Effector memory CD8-positive, alpha-beta T cell (primary cell): ENCODE measurements at places on chromosomes 16 and 17.

GRCh38 chr17:19317359-19318095 lies 45.0 kb downstream of the B9D1 start:
- H3K4me1 ChIP-seq: no peaks in the 10 kb centered on the region
- H3K36me3 ChIP-seq: no peaks in the 10 kb centered on the region
- no peak overlapping the region for H3K4me3 ChIP-seq

- no peak for DNase-seq
- H3K4me1 ChIP-seq: no peaks in the 10 kb centered on the region
- H3K36me3 ChIP-seq: no peaks in the 10 kb centered on the region
- no peaks in the 10 kb centered on the region for H3K27me3 ChIP-seq
Measured at GRCh38 chr17:51813140-51813783, 345.3 kb downstream of the CA10 start.

DNA sequence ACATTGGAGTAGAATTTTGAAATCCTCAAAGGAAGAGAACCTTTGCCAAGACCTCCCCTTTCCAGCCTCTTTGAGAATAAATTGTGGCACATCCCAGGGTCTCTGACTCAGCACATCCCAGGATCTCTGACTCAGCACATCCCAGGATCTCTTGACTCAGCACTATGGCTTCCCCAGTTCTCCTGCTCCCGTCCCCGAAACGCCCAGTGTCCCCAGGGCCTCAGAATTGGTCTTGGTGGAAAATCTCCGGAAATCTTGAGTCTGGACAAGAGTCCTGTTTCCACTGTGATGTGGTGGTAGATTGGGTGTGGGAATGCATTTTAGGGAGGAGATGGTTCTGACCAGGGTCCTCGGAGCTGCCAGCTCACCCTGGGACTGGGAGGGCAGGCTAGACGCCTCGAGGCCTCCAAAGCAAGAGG lies 19.2 kb downstream of the PLXDC1 start:
- H3K27me3 ChIP-seq: no peaks in the 10 kb centered on the region
- H3K4me1 ChIP-seq: peaks cover 2% of the 10 kb centered on the region
- H3K4me3 ChIP-seq: no peak overlapping the region

- H3K27ac ChIP-seq: peak overlapping the region; percentile 81
- H3K4me3 ChIP-seq: no peak overlapping the region
- H3K36me3 ChIP-seq: peaks cover 23% of the 10 kb centered on the region
Measured at GRCh38 chr16:85520853-85521521, 92.1 kb upstream of the GSE1 start.

DNA sequence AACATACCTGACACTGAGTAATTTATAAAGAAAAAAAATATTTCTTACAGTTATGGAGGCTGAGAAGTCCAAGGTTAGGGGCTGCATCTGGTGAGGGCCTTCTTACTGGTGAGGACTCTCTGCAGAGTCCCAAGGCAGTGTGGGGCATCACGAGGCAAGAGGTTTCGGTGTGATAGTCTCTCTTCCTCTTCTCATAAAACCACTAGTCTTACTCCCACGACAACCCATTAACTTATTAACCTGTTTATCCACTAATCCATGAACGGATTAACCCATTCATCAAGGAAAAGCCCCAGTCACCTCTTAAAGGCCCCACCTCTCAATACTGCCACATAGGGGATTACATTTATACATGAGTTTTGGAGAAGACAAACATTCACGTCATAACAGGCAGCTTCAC lies 20.1 kb downstream of the CIITA start:
- H3K36me3 ChIP-seq: peaks cover 4% of the 10 kb centered on the region
- no peaks in the 10 kb centered on the region for H3K27me3 ChIP-seq
- no peak overlapping the region for H3K27ac ChIP-seq
- H3K4me1 ChIP-seq: peaks cover 13% of the 10 kb centered on the region

DNA sequence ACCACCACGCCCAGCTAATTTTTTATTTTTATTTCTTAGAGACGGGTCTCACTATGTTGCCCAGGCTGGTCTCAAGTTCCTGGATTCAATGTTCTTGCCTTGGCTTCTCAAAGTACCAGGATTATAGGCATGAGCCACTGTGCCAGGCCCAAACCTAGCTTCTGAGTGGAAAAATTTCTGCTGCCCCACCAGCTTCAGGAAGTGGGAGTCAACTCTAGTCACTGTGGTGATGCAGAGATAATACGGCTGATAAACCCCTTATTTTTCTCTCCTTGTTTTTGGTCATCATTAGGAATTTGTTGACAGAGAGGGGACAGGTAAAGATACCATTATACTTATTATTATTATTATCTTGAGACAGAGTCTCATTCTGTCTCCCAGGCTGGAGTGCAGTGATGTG lies 27.8 kb upstream of the PHOSPHO1 start:
- H3K27ac ChIP-seq: no peak overlapping the region
- peak overlapping the region; percentile 83 for H3K4me3 ChIP-seq
- no peak for DNase-seq
- H3K27me3 ChIP-seq: no peaks in the 10 kb centered on the region
- no peaks in the 10 kb centered on the region for H3K36me3 ChIP-seq
- H3K4me1 ChIP-seq: peaks cover 7% of the 10 kb centered on the region

GRCh38 chr16:88719933-88720296 lies 13.6 kb downstream of the CTU2 start:
- H3K27me3 ChIP-seq: no peaks in the 10 kb centered on the region
- peaks cover 81% of the 10 kb centered on the region for H3K36me3 ChIP-seq
- no peaks in the 10 kb centered on the region for H3K4me1 ChIP-seq
- H3K4me3 ChIP-seq: no peak overlapping the region

DNA sequence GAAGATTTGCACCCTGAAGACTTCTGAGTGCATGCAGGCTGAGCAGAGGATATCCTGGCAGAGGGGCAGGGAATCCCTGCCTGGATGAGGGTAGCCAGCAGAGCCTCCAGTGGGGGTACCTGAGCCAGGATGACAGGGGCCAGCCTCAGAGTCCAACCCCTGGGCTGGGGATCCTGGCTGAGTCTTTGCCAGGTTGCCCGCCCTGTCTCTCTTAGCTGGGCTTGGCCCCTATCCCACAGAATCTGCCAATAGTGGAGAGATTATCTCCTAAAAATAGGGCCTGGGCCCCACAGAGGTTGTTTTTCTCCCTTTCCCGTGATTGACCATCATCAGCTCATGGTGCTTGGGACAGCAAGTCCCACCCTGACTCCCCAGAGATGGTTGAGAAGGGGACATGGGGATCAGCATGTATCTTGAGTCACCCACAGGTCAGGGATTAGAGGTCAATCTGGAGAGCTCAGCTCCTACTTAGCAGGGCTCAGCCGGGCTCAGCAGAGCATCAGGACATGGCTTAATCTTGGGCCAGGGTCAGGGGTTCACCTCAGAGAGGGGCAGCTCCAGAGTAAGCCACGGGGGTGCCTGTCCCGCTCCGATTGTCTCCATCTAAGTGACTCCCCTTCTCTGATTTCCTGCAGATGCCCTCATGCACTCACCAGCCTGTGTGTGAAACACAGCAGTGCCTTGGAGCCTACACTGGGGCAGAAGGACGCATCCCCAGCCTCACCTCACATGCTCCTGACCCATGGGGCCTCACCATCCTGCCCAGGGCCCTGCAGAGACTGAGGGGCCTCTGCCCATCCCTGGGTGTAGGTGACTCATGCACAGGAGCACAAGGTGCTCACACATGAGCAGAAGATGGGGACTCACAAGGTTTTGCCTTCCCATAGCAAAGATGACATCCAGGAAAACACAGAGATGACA lies 11.5 kb downstream of the CDH16 start:
- H3K36me3 ChIP-seq: peaks cover 8% of the 10 kb centered on the region
- no peaks in the 10 kb centered on the region for H3K4me1 ChIP-seq
- H3K27me3 ChIP-seq: no peaks in the 10 kb centered on the region
- no peak for DNase-seq
- H3K4me3 ChIP-seq: no peak overlapping the region

DNA sequence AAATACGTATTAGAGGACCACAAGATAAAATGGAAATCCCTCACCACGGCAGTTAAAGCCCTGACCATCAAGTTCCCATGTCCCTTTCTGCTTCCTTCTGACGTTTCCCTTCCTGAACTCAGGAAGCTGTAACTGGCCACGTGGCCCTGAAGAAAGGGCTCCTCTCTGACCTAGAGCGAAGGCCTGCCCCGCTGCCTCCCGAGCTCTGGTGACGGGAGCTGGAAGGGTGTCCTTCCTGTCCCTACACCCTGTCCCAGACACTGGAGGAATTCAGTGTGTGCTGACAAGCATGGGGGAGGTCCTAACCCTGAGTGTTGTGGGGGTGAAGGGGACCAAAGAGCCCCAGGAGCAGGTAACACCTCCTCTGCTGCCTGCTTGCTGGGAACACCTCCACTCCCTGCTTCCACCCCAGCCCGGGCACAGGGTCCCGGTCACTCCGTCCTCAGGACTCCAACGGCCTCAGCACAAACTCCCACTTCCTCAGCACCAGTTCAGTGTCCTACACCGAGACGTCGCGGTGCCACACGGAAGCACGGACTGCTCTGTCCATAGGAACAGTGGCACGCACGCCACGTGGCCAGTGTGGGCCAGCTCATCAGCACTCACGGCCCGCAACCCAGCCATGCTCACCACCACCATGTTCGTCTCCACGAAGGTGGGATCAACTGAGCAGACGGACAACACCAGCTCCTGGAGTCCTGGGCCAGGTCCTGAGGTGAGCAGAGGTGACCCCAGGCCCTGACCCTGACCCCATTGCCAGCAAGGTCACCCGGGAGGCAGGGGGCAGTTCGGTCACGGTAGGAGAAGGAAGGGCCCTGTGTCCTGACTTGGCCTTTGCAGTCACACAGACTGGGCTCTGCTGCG lies 16.9 kb downstream of the TMEM235 start:
- no peaks in the 10 kb centered on the region for H3K27me3 ChIP-seq
- no peak for DNase-seq
- H3K4me3 ChIP-seq: no peak overlapping the region
- H3K4me1 ChIP-seq: peaks cover 23% of the 10 kb centered on the region

DNA sequence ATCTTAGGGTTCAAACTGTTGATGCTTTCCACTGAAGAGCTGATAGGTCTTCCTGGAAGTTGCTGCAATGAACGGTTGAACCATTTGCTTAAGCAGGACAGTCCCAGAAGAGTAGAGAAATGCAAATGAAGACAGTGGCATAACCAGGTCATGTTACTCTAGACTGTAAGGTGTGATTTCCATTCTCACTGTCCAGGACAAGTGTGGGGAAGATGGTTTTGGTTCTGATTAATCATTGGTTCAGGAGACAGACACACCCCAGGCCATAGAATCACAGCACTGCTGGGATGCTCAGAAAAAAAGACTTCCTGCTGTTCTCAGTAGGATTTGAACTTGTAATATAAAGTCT lies 34.8 kb upstream of the XYLT2 start:
- peaks cover 56% of the 10 kb centered on the region for H3K27me3 ChIP-seq
- H3K36me3 ChIP-seq: no peaks in the 10 kb centered on the region
- no peaks in the 10 kb centered on the region for H3K4me1 ChIP-seq
- no peak for DNase-seq

GRCh38 chr17:15436473-15437302 lies 30.7 kb downstream of the CDRT4 start:
- peak overlapping the region; percentile 29 for H3K4me3 ChIP-seq
- no peaks in the 10 kb centered on the region for H3K27me3 ChIP-seq
- DNase-seq: peak; percentile 13
- H3K4me1 ChIP-seq: peaks cover 14% of the 10 kb centered on the region
- H3K36me3 ChIP-seq: peaks cover 4% of the 10 kb centered on the region

GRCh38 chr16:69613378-69614154 lies 47.8 kb downstream of the NFAT5 start:
- no peak overlapping the region for H3K4me3 ChIP-seq
- H3K4me1 ChIP-seq: peaks cover 32% of the 10 kb centered on the region

DNA sequence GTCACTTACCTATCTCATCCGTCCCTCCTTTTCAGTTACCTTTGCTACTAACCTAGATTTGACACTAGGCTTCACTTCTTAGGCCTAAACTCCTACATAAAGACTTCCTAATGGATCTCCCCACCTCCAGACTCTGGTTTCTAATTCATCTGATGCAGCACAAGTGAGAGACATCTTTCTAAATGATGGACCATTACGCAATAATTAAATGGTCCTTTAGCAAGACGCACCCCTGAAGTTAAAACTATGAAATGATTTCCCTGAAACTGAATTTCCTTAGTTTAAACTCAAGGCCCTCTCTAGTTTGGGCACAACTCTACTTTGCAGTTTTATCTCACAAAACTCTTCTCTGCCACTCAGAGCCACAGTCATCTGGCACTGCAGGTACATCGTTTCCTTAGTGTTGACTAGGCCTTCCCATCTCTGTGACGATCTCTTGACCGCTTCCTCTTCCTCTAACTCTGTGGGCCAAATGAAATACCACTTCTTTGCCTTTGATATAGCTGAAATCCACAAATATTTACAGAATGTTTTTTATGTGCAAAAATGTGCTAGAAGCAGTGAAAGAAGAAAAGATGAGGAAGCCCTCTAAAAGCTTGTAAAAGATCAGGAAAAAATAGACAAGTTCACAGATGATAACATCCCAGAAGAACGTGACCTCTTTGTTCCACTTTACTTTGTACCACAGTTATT lies 3.3 kb downstream of the SYNRG start:
- H3K27me3 ChIP-seq: no peaks in the 10 kb centered on the region
- peak overlapping the region; percentile 95 for H3K27ac ChIP-seq
- DNase-seq: peak; percentile 24
- peaks cover 23% of the 10 kb centered on the region for H3K36me3 ChIP-seq
- H3K4me1 ChIP-seq: peaks cover 30% of the 10 kb centered on the region

GRCh38 chr17:40101367-40102210 lies 1.2 kb upstream of the NR1D1 start:
- peaks cover 45% of the 10 kb centered on the region for H3K36me3 ChIP-seq
- H3K4me3 ChIP-seq: peak overlapping the region; percentile 87
- H3K27me3 ChIP-seq: no peaks in the 10 kb centered on the region
- peak overlapping the region; percentile 96 for H3K27ac ChIP-seq
- no peak for DNase-seq

GRCh38 chr17:61335845-61336655 lies 63.6 kb upstream of the TBX2 start:
- no peak for DNase-seq
- no peaks in the 10 kb centered on the region for H3K27me3 ChIP-seq
- no peaks in the 10 kb centered on the region for H3K4me1 ChIP-seq
- H3K27ac ChIP-seq: no peak overlapping the region

- peaks cover 39% of the 10 kb centered on the region for H3K27me3 ChIP-seq
- DNase-seq: no peak
- H3K27ac ChIP-seq: no peak overlapping the region
- no peak overlapping the region for H3K4me3 ChIP-seq
- H3K4me1 ChIP-seq: no peaks in the 10 kb centered on the region
- H3K36me3 ChIP-seq: no peaks in the 10 kb centered on the region
Measured at GRCh38 chr17:73939806-73940205, 263.7 kb upstream of the RPL38 start.

DNA sequence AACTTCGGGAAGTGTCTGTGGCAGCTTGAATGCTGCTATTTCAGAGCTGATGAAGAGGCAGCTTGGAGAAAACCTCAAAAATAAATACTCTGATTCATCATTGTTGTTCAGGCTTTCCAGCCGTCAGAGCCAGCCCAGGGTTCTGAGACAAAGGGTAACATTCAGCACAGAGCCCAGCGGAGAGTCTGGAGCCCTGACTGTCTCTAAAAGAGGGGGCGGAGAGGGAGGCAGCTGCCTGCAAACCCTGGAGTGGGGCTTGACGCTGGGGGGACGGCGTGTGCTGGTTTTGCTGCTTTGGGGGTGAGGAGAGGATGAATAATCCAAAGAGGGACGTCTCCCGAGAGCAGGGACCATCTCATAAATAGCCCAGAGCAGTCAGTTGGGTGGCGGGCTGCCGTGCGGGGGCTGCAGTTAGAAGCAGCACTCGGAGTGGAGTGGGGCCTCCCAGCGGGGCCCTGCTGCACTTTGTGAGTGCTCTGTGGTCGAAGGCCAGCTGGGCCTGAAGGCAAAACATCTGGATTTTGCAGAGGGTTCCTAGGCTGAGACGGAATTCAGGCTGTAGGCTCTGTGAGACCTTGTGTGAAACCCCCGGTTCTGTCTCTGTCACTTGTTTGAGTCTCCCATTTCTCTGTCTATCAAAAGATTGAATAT lies 237.8 kb downstream of the PRKCA start:
- H3K27me3 ChIP-seq: no peaks in the 10 kb centered on the region
- H3K4me1 ChIP-seq: peaks cover 30% of the 10 kb centered on the region
- H3K4me3 ChIP-seq: peak overlapping the region; percentile 23
